ELF-1 (cell line): ENCODE measurements at places on chromosomes 12 and 14.
A peak's percentile ranks its signal among the peaks of the same experiment; 100 is the strongest.

- DNase-seq: no peak
These were observed 77.8 kb upstream of the BDKRB2 start for GRCh38 chr14:96126783-96127271.

DNA sequence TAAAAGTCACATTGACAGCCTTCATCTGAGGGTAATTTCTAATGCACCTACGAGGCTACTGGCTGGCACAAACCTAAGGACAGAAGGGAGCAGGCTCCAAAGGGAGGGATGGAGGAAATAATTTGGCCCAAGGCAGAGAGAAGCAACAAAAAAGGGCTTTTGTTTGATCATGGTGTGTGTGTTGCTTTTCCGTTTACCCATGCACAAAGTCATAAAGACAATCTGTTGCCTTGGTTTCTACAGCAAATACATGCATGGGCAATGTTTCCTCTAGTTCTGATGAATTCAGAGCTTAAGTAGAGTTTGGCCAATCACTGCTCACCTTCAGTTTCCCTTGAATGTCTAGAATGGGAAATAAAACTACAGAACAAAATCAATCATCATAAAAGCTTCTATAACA is 262.5 kb upstream of the CAND1 start:
- no peak for DNase-seq

- DNase-seq: no peak
These were observed 133.0 kb upstream of the RASSF8 start for GRCh38 chr12:25825446-25825845.

GRCh38 chr14:36217732-36218131 is 41.2 kb upstream of the PTCSC3 start:
- DNase-seq: no peak

GRCh38 chr14:94390372-94391086 is 2.1 kb upstream of the SERPINA1 start:
- DNase-seq: peak; percentile 34

GRCh38 chr14:32683679-32684078 is 255.0 kb upstream of the NPAS3 start:
- no peak for DNase-seq

- DNase-seq: peak; percentile 94
These were observed 1.3 kb upstream of the ANKRD9 start for GRCh38 chr14:102510616-102511520.

DNA sequence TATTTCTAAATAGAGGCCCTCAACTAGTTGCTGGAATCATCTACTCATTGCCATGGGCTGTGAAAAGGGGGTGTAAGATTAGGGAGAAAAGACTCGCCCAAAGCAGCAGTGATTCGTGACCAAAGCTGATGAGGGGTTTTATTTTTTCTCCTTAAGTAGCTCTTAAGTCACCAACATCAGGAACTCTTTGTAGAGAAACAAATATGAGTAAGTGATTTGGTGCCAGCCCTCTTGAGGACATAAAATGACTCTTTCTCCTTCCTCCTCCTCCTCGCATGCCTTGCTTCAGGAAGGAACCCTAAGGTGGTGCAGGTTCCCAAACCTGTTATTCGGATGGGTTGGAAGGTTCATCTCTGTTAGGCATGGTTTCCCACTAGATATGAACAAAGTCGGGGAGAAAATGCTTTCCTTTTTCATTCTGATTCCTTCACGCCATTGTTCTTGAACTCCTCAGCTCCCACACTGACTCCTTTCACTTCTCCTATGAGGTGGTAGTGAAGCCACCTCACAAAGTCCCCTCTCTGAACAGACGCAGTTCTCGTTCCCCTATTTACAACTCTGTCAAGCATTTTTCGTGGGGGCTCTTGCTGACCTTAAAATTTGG is 113.4 kb downstream of the ETV6 start:
- no peak for DNase-seq

DNA sequence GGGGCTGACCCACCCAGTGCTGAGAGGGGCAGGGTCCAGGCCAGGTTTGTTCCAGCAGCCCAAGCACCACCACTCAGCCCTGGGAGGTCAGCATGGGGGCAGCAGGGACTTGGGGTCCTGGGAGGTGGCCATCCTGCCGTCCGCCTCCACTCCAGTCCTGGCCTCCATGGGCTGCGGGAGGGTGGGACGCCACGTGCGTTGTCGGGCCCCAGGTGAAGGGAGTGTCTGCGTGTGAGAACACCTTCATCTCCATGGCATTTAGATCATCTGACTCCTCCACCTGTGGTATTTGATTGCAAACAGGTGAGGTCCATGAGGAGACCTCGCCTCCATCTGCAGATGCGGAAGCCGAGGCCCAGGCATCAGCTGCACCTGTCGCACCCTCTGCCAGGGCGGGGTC is 44.1 kb downstream of the FBRSL1 start:
- no peak for DNase-seq

GRCh38 chr12:82781309-82781997 is 94.7 kb downstream of the TMTC2 start:
- peak; percentile 76 for DNase-seq

GRCh38 chr12:19819231-19819630 is 379.9 kb downstream of the AEBP2 start:
- DNase-seq: no peak

DNA sequence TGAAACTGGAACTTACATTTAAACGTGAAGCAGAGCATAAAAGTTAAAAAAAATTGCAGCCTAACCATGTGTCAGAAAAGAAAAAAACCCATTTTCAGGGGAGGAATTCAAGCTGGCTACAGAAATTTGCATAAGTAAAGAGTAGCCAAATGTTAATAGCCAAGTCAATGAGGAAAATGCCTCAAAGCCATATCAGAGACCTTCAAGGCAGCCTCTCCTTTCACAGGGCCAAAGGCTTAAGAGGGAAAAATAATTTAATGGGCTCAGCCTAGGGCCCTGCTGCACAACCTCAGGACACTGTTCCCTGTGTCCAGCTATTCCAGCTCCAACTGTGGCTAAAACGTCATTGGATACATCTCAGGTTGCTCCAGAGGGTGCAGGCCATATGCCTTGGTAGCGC is 749.5 kb downstream of the FLRT2 start:
- DNase-seq: peak; percentile 11

- peak; percentile 71 for DNase-seq
These were observed 1.0 kb upstream of the CAMKK2 start for GRCh38 chr12:121297435-121297991.

GRCh38 chr14:23321572-23322547 is 603 bp downstream of the PABPN1 start:
- peak; percentile 45 for DNase-seq

GRCh38 chr12:21627924-21628323 is 23.3 kb upstream of the GYS2 start:
- no peak for DNase-seq

DNA sequence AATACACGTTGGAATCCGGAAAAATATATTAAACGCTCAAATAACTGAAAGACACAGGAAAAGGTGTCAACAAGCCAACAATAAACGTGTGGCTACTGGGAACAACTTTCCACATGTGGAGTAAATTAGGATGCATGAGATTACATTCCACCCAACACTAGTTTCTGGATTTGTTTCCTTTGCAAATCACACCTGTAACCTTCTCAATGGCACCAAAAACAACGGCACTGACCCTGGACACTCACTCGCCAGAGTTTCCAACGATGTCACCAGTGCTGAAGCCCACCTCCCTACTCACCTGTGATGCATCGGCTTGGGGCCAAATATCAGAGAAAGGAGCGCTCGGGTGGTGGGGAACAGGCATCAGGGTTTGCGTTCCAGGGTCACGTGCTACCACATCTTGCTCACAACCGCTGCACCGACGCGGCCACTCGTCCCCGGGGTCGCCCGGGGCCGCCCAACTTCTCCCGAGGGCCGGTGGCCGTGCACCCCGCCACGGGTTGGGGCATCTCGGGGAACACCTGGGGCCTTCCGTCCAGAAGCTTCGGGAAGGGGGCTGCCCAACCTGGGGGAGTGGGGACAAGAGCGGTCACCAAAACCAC is 629 bp downstream of the PRDM4 start:
- DNase-seq: peak; percentile 74

GRCh38 chr12:109567967-109568366 is 5.3 kb downstream of the MMAB start:
- DNase-seq: no peak

DNA sequence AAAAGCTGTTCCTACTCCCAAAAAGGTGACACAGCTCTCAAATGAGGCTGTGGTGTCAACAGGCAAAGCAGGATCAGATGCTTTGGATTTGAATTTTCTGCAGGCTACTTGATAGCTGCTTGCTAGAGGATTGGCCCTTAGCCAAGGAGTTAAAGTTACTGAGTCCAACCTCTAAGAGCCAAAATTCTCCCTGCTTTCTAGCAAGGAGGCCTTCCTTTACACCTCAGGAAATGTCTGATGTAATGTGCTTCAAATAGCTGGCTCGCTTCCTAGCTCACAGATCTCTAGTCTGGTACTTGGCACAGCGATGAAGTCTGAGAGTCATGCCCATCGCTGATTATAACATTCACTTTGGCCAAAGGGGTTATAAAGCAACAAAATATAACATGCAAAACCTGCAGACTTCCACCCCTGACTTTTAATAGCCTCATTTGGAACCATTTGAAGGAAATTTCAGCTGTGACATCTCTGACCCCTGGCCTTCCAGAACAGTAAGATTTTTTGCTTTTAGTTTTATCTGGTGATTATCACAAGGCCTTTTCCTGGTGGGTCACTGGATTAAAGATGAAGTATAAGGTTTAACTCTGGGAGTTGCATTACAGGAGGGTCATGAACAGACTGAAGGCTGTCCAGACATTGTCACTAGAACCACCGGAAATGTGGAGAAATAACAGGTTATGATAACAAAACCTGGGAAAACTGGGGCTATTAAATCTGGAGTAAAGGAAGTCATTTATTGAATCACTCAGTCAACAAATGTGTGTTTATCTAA is 189.7 kb downstream of the EPS8 start:
- DNase-seq: no peak

DNA sequence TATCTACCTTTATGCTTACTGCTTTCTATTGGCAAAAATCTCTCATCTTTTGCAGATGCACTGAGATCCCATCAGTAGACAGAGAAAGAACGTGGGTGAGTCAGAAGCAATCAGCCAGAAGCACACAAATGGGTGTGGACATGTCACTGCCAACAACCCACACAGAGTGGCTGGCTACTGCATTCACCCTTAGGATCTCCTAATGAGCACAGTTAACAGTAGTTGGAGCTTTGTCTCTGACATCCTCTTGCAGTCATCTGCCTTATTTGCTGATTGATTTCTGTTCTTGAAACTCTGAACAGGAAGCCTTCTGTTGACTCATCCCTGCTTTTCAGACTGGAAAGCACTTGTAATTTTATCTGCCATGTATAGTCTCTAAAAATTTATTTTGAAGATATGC is 117.2 kb downstream of the RGS6 start:
- no peak for DNase-seq

DNA sequence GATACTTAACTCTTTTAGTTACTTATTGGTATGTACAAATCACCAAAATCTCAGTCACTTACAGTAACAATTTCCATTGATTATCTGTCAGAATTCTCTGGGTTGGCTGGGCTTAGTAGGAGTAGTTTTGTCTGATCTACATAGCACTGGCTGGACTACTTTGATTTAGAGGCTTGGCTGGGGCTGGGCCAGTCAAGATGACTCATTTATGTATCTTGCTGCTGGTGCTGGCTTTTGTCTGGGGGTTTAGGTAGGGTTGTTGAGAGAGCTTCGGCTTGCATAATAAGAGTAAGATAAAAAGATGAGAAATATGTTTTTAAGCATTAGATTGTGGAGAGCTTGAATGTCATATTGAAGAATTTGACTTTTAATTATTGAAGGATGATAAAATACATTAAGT is 1093.7 kb downstream of the SLC6A15 start:
- no peak for DNase-seq

DNA sequence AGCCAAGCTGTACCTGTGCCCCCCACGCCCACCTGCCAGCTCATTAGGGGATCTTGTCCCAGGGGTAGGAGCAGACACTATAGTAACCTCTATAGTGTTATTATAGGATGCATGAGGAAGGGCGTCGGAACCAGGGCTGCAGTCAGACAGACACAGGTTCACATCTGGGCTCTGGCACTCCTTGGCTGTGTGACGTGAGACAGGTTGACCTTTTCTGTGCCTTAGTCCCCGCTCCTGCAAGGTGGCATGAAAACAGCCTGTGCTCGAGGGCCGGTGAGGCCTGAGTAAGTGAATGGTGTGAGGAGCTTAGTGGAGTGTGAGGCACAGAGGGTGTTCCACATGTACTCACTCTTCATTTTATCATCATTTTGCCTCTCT is 19.0 kb downstream of the ASB2 start:
- DNase-seq: no peak

- DNase-seq: no peak
These were observed 72.6 kb downstream of the SUSD6 start for GRCh38 chr14:69683971-69684370.

DNA sequence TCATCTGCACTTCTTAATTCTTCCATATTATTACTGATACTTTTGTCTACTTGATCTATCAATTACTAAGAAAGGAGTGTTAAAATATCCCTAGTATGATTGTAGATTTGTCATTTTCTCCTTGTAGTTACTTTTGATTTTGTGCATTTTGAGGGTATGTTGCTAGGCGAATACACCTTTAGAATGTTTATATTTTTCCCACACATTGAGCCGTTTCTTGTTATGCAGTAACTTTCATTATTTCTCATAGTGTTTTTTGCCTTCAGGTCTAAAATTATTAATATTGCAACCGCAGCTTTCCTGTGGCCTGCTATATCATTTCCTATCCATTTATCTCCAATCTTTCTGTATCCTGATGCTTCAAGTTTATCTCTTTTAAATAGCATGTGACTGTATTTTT is 44.6 kb upstream of the C12orf42 start:
- no peak for DNase-seq

DNA sequence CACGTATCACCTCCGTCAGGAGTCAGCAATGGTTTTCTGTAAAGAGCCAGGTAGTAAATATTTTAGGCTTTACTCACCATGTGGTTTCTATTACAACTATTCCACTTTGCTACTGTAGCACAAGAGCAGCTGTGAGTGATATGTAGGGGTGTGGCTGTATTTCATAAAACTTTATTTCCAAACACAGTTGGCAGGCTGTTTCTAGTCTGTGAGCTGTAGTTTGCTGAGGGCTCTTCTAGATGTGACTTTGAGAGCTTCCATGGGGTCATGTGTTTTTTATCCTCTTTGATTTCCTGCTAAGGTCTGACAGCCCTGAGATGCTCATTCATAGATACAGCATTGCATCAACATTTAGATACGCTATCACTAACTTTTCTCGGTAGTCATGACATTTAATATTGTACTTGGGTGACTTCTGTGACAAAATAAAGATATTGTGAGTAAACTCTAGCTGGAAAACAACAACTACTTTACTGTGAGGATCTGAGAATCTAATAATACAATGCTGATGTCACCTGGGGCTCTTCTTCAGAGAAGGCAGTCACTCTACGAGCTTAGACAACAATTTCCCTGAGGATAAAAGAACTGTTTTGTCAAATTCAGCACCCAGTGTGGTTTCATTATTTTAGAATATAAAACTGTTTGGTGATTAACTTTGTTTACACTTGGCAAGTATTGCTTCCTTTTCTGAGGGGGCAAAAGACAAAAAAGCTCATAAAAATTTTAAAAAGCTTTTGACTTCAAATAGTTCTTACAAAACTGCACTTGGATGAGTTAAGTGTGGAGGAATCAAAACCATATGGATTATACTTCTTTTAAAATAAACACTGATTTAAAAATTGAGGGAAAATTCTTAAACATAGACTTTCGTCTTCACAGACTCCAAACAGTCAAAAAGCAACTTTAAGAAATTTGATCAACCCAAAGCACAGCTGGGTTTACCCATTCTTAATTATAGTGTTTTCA is 231.2 kb upstream of the DCN start:
- DNase-seq: no peak
